Breast epithelium (tissue), 4 donors: ENCODE measurements at places on chromosomes 1 and 21.

- DNase-seq = no peak
Measured at GRCh38 chr1:237316352-237316751, 274.4 kb downstream of the RYR2 start.

- DNase-seq = no peak
Measured at GRCh38 chr1:178639326-178639725, 85.7 kb upstream of the RALGPS2 start.

GRCh38 chr1:65211331-65211730 is 63.3 kb downstream of the AK4 start:
- DNase-seq = no peak

- DNase-seq = no peak
Measured at GRCh38 chr1:181015251-181015615, 7.4 kb downstream of the STX6 start.

- DNase-seq = no peak
Measured at GRCh38 chr1:245615001-245615400, 460.2 kb downstream of the KIF26B start.

GRCh38 chr21:43884012-43884860 is 19.2 kb downstream of the AGPAT3 start:
- DNase-seq = no peak

DNA sequence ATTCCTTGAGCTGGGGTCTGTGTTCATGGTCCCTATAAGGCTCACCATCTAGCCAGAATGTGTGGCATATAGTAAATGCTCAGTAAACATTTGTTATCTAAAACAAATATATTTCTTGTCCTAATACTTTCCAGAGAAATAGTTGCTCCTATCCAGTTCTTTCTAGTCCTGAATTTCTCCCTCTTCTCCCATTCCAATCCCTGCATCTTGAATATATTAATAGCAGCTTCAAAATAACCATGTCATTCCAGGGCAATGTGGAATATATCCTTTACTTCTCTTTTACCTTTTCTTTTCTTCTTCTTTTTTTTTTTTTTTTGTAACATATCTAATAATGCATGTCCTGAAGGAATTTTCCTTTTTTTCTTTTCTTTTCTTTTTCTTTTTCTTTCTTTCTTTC is 10.4 kb downstream of the DNAJB4 start:
- no peak for DNase-seq
